ENCODE measurements at places on chromosomes 2 and 18.
A peak's percentile ranks its signal among the peaks of the same experiment; 100 is the strongest.

- DNase-seq: no peak
These were observed 2.9 kb downstream of the MDH1 start for GRCh38 chr2:63591566-63592175.

- no peak for DNase-seq
These were observed 37.0 kb upstream of the DPP10 start for GRCh38 chr2:114405247-114406116.

- DNase-seq: no peak
These were observed 265.1 kb downstream of the HAUS1 start for GRCh38 chr18:46369323-46369722.

- DNase-seq: no peak
These were observed 760.0 kb downstream of the EPHA4 start for GRCh38 chr2:220811952-220812570.

DNA sequence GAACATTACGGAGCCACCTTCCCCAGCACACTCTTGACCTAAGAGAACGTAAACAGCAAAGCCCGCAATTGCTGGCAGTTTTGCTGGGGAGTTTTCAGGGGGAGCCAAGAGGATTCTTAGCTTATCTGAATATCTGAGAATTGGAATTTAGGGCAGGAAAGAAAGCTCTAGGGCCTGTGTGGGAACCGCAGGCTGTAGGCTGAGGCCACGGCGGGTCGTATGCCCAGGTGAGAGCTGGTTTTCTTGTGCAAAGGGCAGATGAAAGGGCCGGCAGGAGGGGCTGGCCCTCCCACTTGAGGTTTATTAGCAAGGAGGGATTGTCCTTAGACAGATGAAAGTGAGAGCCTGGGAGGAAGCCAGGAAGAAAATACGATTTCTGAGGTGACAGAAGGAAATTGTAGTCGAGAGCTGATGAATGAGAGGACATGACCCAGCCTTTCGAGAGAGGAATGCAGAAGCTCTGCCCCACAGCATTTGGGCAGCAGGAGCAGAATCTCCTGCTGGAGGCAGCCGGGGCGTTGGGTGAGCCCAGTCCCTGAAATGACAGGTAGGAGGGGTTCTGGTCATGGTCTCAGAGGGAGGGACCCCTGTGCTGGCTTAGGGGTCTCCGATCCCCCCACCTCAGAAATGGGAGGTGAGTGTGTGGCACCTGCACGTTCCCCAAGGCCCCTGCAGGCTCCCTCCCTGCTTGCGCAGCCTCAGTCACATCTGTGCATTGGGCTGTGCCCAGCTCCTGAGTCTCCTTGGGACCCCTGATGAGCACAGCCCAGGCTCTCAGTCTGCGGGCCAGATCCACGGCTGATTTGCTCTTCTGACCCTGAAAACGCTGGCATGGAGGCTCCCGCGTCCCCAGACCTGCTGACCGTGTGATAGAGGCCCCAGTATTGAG is 61.1 kb downstream of the CABLES1 start:
- no peak for DNase-seq

GRCh38 chr2:45370369-45370768 is 240.7 kb downstream of the SRBD1 start:
- no peak for DNase-seq

DNA sequence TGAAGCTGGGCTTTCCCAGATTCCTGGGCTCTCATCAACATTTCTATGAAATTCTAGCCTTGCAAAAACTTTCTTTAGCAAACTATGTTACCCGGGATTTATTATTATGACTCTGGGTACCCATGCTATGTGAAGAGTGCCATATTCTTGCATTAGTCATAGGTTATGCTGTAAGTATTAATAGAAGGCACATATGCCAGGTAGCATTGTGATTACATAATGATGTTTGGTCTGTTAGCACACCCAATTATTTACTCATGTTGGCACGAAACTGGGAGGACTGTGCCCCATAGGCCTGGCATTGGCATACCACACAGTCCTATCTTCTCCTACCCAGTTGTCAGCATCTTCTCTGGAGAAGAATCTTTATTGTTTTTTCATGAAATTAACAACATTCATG is 171.0 kb downstream of the SLC4A3 start:
- DNase-seq: no peak

DNA sequence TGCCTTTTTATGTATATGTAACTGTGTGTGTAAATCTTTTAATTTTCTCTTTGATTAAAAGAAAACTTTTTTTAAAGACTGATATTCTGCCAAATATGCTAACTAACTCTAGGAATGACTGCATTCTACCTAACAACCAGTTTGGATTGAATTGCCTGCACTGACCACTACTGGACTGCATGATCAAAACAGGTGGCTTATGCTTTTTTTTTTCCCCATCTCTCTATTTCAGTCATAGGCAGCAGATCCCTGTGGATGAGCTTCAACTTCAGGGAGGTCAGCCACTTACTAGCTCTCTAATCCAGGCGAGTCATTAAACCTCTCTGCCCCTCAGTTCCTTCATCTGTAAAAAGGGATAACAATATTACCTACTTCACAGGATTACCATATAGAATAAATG is 138.6 kb upstream of the SERTAD2 start:
- DNase-seq: peak; percentile 68

DNA sequence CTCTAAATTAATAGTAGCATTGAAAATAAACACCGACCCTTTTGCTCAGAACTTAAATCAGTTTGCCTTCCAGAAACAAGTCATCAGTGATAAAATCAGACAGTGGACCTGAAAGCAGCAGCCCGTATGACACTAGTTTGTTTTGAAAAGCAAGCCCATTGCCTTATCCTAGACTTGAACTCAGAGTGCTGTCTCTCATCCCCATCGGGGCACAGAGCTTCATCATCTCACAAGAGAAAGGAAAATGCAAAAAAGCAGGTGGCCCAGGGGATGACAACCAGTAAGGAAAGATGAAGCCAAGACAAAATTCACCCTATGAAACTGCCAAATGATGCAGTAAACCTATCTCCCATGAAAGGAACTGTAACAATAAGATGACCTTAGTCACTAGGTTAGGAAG is 71.2 kb downstream of the CERKL start:
- DNase-seq: no peak

- DNase-seq: no peak
These were observed 107.1 kb upstream of the STK17B start for GRCh38 chr2:196278491-196278911.

DNA sequence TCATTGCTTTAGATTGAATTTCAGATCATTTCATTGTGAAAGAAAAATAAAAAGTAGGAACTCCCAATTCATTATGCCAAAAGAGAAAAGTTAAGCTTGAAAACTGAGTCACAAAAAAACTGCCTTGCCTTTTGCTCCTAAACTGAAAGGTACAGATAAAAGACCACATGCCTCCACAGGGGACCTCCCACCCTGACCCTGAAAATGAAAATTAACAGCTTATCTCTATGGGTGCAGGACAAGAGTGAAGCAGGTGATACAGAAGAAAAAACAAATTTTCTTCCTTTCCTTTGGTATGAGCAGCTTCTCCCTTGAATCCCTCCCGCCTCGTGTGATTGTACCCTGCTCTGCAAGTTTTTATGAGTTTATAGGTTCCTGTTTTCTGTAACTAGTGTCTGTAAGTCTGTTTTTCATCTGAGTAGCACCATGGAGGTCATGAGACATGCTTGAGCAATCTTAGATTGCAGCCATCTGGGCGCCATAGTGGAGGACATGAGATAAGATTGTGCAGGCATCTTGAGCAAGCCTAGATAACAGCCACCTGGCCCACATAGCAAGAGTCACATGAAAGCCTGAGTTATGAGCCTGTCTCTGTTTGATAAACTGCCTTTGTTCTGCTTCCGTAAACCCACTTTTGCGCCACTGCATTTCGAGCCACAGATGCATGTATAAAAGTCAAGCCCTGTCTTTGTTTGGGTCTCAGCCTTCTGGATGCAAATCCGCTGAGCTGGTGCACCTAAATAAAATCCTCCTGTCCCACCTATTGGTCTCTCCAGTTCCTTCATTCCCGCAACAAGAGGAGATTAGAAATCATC is 56.2 kb upstream of the DYNC1I2 start:
- DNase-seq: no peak

DNA sequence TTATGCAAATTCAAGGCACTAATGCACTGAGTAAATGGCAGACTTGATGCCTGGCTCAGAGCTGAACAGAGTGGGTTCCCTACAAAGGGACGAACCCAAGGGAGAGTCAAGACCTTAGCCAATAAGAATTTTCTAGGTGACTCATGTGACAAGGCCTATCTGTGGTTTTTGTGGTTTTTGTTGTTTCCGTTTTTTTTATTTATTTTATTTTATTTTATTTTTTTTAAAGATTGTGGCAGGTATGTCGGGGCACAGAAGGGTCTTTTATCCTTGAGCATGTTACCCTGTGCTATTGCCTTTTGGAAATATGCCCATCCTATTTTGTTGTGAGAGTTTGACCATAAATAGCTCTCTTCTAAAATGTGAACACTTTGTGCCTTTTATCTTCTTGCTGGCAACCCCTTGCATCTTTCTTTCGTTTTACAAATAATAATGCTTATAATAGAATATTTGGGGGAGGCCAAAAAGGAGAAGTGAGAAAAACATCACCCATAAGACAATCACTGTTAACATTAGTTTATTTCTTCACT is 113.4 kb upstream of the AQP4 start:
- DNase-seq: no peak

All from dermis microvascular lymphatic vessel endothelial cell (primary cell).